T-helper 17 cell (primary cell): ENCODE measurements at places on chromosomes 4 and X.
A peak's percentile ranks its signal among the peaks of the same experiment; 100 is the strongest.

- peaks cover 8% of the 10 kb centered on the region for H3K4me1 ChIP-seq
- no peak for DNase-seq
- peaks cover 15% of the 10 kb centered on the region for H3K27me3 ChIP-seq
- H3K36me3 ChIP-seq: no peaks in the 10 kb centered on the region
Measured at GRCh38 chr4:80814266-80814665, 216.2 kb upstream of the BMP3 start.

DNA sequence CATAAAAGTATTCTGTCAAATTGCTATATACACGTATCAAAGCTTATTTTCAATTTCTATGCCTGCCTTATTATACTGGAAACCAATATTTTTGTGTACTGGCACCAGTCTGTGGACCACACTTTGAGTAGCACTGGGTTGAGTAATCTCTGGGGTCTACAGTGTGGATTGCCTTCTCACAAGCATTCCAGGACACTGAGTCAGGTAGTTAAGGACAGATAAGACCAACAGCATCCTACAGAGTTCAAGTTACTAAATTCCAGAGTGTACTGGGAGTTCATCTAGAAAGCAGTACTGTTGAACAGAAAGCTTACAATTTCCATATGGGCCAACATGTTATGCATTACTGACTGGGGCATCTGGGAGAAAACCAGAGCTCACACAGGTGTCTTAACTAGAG is 61.8 kb downstream of the VMA21 start:
- H3K27ac ChIP-seq: no peak overlapping the region
- no peaks in the 10 kb centered on the region for H3K27me3 ChIP-seq
- H3K36me3 ChIP-seq: no peaks in the 10 kb centered on the region

DNA sequence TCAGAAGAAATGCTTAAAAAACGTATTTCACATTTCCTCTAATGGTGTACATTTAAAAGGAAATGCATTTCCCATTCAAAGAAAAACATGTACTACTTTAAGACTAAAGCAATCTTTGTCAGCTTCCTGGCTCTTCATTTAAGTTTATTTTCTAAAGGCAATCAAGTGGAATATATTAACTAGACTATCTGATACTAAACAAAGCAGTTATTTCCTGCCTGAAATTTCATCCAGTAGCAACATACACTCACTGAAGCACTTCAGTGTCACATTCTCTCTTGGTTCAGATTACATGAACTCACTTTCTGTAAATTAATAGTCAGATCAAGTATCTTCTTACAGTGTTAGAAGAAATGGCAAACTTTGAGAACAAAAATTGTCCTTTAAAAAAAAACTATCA is 42.5 kb downstream of the LRBA start:
- H3K4me3 ChIP-seq: no peak overlapping the region
- no peak for DNase-seq
- H3K27me3 ChIP-seq: no peaks in the 10 kb centered on the region
- H3K27ac ChIP-seq: peak overlapping the region; percentile 34

DNA sequence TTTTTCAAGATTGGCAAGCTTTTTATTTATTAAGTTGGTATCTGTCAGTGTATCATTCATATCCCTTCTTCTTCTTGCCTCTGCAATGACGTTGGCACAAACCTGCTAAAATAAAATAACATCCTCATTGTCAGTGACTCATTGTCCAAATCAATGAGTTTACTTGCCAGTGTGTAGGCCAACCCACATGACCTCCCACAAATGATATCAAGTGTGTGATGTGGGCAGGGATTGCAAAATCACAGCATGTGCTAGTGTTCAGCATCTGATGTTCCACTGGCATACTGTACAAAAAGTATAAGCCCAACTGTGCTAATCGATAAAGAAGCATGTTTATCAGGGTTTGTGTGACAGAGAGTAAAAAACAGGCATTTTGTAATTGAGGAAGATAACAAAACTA is 25.5 kb downstream of the GPAT3 start:
- no peak overlapping the region for H3K4me3 ChIP-seq
- H3K27ac ChIP-seq: no peak overlapping the region
- no peaks in the 10 kb centered on the region for H3K36me3 ChIP-seq
- peaks cover 27% of the 10 kb centered on the region for H3K4me1 ChIP-seq

GRCh38 chr4:187128222-187128621 is 404.6 kb upstream of the FAT1 start:
- no peaks in the 10 kb centered on the region for H3K36me3 ChIP-seq
- no peaks in the 10 kb centered on the region for H3K4me1 ChIP-seq
- H3K27ac ChIP-seq: no peak overlapping the region
- no peak overlapping the region for H3K4me3 ChIP-seq

GRCh38 chr4:14582677-14583076 is 419.6 kb upstream of the CPEB2 start:
- H3K27ac ChIP-seq: no peak overlapping the region
- no peaks in the 10 kb centered on the region for H3K27me3 ChIP-seq
- no peak for DNase-seq
- H3K36me3 ChIP-seq: no peaks in the 10 kb centered on the region
- H3K4me3 ChIP-seq: no peak overlapping the region

DNA sequence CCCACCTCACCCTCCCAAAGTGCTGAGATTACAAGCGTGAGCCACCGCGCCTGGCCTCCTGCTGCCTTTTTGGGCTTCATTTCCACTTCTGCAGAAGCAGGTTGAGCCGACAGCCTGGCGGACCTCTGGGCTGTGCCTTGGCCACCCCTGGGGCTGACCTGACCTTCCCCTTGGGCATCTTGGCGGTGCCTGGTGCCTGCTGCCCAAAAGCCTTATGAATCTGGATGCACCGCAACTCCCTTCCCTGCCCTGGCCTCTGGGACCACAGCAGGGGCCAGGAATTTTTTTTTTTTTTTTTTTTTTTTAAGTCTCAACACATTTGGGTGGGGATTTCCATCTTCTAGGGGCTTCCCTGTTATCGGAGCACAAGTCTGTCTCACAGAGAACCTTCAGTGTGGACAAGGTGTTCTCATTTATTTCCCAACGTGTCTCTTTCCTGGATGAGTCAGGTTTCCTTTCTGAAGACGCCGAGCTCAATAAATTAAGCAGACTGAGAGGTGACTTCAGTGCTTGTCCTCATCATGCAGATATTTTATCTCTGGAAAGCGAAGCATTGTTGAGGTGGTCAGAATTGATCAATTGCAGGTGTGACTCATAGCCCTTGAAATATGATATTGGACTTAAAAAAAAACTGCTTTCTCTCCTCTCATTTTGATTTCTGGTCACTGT is 79.7 kb downstream of the SHROOM2 start:
- H3K4me3 ChIP-seq: no peak overlapping the region
- no peak overlapping the region for H3K27ac ChIP-seq
- DNase-seq: no peak
- H3K4me1 ChIP-seq: no peaks in the 10 kb centered on the region

- no peak overlapping the region for H3K27ac ChIP-seq
- H3K36me3 ChIP-seq: no peaks in the 10 kb centered on the region
- no peak for DNase-seq
- H3K4me3 ChIP-seq: no peak overlapping the region
Measured at GRCh38 chrX:154979629-154980028, 42.9 kb downstream of the F8 start.

- DNase-seq: no peak
- no peaks in the 10 kb centered on the region for H3K27me3 ChIP-seq
- H3K36me3 ChIP-seq: no peaks in the 10 kb centered on the region
- no peak overlapping the region for H3K4me3 ChIP-seq
- H3K4me1 ChIP-seq: no peaks in the 10 kb centered on the region
- no peak overlapping the region for H3K27ac ChIP-seq
Measured at GRCh38 chr4:65195002-65195401, 475.3 kb downstream of the EPHA5 start.

DNA sequence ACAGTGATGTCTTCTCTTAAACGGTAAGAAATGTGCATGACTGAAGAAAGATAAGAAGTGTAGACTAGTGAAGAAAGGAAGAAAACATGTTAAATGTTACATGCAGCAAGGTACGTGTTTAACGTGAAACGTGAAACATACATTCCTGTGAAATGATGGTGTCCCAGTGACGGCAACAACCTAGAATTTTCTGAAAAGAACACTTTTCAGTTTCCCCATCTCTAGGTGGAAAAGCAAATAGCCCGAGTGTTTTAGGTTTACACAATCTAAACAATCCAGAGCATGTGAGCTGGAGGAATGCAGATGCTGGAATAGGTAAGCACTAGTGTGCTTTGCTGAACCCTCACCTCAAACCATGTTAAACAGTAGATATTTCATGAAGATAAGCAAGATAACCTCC is 60.7 kb downstream of the CLNK start:
- no peak overlapping the region for H3K4me3 ChIP-seq
- DNase-seq: no peak
- no peaks in the 10 kb centered on the region for H3K36me3 ChIP-seq
- H3K27ac ChIP-seq: no peak overlapping the region

GRCh38 chr4:185874516-185875230 is 62.7 kb upstream of the SORBS2 start:
- H3K36me3 ChIP-seq: no peaks in the 10 kb centered on the region
- no peak overlapping the region for H3K4me3 ChIP-seq
- peaks cover 11% of the 10 kb centered on the region for H3K27me3 ChIP-seq
- H3K27ac ChIP-seq: no peak overlapping the region

- H3K4me1 ChIP-seq: peaks cover 8% of the 10 kb centered on the region
- no peak overlapping the region for H3K4me3 ChIP-seq
- no peak overlapping the region for H3K27ac ChIP-seq
- no peak for DNase-seq
- H3K27me3 ChIP-seq: peaks cover 18% of the 10 kb centered on the region
- H3K36me3 ChIP-seq: peaks cover 2% of the 10 kb centered on the region
Measured at GRCh38 chr4:70654605-70655011, 11.7 kb downstream of the JCHAIN start.

DNA sequence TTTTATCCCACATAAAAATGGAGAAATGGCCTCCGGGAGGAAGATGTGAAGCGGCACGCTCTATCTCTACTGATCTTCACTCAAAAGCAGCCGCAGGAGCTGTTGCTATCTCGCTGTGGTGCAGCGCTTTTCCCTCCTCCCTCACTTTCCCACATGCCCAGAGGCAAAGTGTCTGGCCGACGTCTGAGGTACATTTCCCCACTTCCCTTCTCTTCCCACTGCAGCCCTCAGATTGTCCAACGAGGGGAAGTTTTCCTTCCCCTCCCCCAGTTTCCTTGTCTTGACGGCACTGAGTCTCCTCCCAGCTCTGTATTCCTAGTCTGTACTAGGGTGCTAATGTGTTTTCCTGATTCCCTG is 660 bp upstream of the COL25A1 start:
- peaks cover 16% of the 10 kb centered on the region for H3K4me1 ChIP-seq
- peaks cover 7% of the 10 kb centered on the region for H3K36me3 ChIP-seq
- no peak for DNase-seq
- H3K4me3 ChIP-seq: peak overlapping the region; percentile 93
- peaks cover 72% of the 10 kb centered on the region for H3K27me3 ChIP-seq

DNA sequence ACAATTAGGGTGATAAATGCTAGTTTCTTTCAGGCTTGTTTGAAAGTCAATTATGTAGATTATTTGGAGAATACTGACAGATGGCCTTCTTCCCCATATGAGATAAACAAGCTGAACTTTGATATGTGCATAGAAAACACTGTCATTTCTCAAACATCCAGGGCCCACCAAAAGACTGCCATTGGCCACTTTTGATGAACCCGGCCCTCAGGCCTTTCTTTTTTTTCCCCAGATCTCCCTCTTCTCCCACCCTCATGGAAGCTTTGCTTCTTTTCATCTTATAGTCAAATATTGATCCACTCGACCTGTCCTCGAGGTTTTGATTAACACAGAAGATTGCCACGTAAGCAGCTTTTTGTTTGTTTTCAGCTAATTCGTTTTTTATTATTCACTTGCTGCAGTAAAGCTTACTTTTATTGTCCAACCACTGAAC is 377.4 kb downstream of the SMARCA1 start:
- H3K36me3 ChIP-seq: no peaks in the 10 kb centered on the region
- no peak overlapping the region for H3K27ac ChIP-seq
- no peak for DNase-seq
- H3K27me3 ChIP-seq: no peaks in the 10 kb centered on the region
- no peaks in the 10 kb centered on the region for H3K4me1 ChIP-seq
- H3K4me3 ChIP-seq: no peak overlapping the region

DNA sequence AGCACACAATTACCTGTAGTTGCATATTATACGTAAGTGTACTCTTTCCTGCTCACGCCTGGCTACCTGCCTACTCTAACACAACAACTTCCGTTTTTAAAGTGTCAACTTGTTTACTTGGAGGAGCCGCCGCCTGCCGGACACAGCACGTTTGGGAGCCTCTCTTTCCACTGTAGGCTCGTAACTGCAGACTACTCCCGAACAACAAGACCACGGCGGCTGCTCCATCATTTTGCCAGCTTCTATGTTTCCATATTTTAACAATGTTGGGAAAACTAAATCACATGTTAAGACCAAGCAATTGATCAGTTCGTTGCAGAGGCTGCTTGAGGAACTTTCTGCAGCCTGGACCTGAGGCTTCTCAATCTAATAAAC is 841 bp downstream of the MTNR1A start:
- H3K36me3 ChIP-seq: no peaks in the 10 kb centered on the region
- no peaks in the 10 kb centered on the region for H3K4me1 ChIP-seq
- H3K4me3 ChIP-seq: no peak overlapping the region
- no peak overlapping the region for H3K27ac ChIP-seq

GRCh38 chr4:7186031-7186430 is 6.3 kb upstream of the SORCS2 start:
- peaks cover 56% of the 10 kb centered on the region for H3K27me3 ChIP-seq
- H3K36me3 ChIP-seq: peaks cover 7% of the 10 kb centered on the region
- H3K4me1 ChIP-seq: peaks cover 13% of the 10 kb centered on the region
- no peak overlapping the region for H3K27ac ChIP-seq
- H3K4me3 ChIP-seq: no peak overlapping the region
- DNase-seq: no peak

DNA sequence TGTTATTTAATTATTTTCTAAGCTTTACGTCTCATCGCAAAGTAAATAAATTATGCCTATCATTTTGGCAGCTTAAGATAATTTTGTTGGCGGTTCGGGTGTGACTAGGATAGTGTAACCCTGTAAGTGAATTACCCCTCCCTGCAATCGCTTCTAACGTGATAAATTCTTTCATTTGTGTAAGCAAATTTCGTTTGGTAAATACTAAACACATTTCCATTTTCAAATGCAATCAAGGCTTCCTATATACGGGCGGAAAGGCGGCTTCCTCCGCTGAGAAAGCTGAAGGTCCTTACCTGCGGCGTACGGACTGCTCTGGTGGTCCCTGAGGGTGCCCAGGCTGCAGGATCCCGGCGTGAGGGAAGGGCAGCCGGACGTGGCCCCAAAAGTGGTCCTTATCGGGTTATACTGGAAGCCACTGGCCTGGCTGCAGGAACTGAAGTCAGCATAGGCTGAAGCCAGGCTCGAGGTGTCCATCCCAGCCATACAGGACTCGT is 403 bp downstream of the PHOX2B start:
- no peaks in the 10 kb centered on the region for H3K36me3 ChIP-seq
- peaks cover 87% of the 10 kb centered on the region for H3K27me3 ChIP-seq
- H3K4me1 ChIP-seq: peaks cover 2% of the 10 kb centered on the region
- no peak overlapping the region for H3K4me3 ChIP-seq

DNA sequence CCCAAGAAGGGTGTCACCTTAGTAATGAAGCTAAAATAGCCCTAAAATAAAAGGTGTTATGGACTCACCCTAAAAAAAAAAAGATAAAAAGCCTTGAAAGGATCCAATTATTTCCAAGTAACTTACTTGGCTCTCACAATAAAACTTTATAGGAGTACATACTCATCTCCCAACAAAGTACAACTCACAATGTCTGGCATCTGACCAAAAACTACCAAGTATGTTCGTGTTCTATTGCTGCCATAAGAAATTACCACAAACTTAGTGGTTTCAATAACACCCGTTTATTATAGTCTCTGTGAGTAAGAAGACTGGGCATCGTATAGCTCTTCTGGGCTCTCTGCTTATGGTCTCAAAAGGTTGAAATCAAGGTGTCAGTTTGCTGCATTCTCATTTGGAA is 51.0 kb downstream of the BEX1 start:
- no peaks in the 10 kb centered on the region for H3K36me3 ChIP-seq
- no peaks in the 10 kb centered on the region for H3K27me3 ChIP-seq
- H3K4me1 ChIP-seq: no peaks in the 10 kb centered on the region
- no peak overlapping the region for H3K4me3 ChIP-seq
- peak overlapping the region; percentile 65 for H3K27ac ChIP-seq
- no peak for DNase-seq
